ENCODE measurements at places on chromosomes 5 and 9.

- no peak for DNase-seq
Observed at GRCh38 chr9:107177243-107177839, 105.7 kb upstream of the RAD23B start.

GRCh38 chr9:12760758-12761157 lies 14.1 kb upstream of the LURAP1L start:
- no peak for DNase-seq

- DNase-seq, result no peak
Observed at GRCh38 chr5:153135411-153135810, 355.1 kb upstream of the GRIA1 start.

DNA sequence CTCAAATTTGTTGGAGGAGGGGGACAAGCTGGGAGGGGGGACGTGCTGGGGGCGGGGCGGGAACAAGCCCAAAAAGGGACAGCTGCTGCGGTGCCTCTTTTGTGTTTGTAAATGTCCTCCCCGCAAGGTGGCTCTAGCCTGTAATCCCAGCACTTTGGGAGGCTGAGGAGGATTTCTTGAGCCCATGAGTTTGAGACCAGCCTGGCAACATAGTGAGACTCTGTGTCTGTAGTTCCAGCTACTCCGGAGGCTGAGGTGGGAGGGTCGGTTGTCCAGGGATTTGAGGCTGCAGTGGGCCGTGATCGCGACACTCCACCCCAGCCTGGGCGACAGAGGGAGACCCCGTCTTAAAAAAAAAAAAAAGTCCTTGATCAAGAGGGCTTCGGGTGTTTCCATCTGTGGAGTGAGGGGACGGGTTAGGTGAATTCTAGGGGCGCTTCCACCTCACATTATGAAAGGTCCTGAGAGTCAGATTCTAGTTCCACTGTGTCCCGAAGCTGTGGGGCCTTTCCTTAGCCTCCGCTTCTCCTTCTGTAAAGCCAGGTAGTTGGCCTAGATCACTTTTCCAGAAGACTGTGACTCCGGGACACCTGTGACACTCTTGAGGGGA lies 779 bp upstream of the CTNNA1 start:
- no peak for DNase-seq

DNA sequence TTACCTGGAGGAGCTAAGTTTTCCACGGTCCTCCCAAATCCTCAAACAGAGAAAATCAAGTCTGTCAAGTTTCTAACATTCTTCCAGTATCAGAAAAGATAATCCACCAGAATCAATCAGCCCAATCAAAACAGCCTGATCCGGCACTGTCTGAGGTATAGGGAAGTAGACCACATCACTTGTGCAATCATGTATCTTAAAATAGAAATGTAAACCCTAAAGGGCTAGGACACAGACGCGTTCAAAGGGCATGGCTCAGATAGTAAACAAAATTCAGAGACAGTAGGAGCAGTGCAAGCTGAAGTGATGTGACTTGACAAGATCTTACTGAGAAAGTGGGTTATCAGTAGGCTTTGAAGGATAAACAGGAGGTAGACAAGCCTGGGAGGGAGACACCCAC lies 252.4 kb upstream of the DAPK1 start:
- DNase-seq, result no peak

- DNase-seq, result no peak
Observed at GRCh38 chr9:110825950-110826349, 157.4 kb downstream of the MUSK start.

GRCh38 chr5:17214893-17215292 lies 2.5 kb upstream of the BASP1 start:
- DNase-seq, result no peak

- DNase-seq, result no peak
Observed at GRCh38 chr9:105975886-105976645, 281.7 kb downstream of the TMEM38B start.

DNA sequence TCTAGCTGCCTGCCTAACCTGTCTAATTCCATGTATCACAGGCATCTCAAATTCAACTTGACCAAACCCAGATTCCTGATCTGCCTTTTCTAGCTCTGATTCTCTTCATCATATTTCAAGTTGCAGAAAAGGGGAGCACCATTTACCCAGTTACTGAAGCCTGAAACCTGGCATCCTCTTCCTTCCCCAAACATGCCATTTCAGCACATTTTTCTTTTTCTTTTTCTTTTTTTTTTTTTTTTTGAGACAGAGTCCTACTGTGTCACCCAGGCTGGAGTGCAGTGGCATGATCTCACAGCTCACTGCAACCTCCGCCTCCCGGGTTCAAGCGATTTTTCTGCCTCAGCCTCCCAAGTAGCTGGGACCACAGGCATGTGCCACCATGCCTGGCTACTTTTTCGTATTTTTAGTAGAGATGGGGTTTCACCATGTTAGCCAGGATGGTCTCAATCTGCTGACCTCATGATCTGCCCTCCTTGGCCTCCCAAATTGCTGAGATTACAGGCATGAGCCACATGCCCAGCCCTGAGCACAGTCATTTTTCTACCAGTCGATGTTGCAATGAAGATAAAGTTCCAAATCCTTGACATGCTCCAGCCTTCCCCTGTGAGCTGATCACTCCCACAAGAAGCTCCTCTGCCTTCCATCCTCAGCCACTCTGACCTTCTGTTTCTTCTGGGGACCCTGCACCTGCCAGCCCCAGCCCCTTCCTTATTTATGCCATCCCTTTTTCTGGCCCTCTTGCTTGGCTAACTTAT lies 32.2 kb downstream of the ACER2 start:
- no peak for DNase-seq

DNA sequence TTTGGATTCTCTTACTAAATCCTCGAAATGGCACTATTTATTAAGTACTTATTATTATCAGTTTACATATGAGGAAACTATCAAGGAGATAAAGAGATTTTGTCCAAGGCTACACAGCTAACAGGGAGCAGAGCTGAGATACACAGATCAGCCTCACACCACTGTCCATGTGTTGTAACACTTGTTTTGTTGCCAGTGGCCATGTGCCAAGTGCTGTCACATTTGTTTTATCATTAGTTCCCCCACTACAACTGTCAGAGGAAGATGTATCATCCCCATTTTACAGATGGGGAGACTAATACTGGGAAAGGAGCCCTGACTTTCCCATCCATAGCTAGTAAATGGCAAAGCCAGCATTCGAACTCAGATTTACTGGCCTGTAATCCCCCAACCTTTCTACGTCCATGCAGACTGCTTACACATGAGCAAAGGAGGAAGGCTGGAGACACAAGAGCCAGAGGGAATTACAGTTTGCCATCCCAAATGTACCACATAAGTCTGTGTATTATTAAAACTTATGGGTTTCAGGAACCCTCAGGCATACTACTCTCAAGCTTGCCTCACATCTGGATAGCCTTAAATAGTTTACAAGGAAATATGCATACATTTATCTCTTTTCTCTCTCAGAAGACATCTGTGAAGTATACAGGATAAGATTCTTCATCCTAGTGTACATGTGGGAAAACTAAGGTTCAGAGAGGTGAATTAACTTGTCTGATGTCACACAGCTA lies 25.1 kb downstream of the PAPPA start:
- no peak for DNase-seq
